ENCODE measurements at places on chromosomes 2 and 18. TPM values are rescaled to one million over a fixed set of nuclear protein-coding genes. Genes with fewer than 3 reads are reported as not detected.

- DNase-seq = no peak
Measured at GRCh38 chr2:6196449-6196848, 504.3 kb downstream of the SOX11 start.

GRCh38 chr2:2507417-2507997, 176.4 kb upstream of the MYT1L start:
- no peak for DNase-seq

DNA sequence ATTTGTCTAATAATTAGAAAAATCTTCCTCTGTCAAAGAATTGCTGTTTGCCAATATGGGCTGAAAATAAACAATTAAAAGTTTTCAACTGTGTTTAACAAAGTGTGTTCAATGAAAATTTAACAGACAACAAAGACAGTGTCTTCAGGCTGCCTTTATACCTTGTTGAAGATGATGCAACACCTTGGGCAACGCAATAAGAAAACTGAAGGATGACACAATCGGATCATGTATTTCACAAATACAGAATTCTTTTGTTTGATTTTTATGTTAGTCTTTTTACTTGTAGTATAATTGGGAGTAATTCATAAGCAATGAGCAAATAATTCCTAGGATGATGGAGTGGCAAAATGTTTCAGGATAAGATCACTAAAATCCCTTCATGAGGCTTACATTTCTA, 27.8 kb downstream of the CHN1 start:
- no peak for DNase-seq

- DNase-seq = peak; percentile 26
Measured at GRCh38 chr2:27724905-27725701, 46.4 kb upstream of the MRPL33 start.

DNA sequence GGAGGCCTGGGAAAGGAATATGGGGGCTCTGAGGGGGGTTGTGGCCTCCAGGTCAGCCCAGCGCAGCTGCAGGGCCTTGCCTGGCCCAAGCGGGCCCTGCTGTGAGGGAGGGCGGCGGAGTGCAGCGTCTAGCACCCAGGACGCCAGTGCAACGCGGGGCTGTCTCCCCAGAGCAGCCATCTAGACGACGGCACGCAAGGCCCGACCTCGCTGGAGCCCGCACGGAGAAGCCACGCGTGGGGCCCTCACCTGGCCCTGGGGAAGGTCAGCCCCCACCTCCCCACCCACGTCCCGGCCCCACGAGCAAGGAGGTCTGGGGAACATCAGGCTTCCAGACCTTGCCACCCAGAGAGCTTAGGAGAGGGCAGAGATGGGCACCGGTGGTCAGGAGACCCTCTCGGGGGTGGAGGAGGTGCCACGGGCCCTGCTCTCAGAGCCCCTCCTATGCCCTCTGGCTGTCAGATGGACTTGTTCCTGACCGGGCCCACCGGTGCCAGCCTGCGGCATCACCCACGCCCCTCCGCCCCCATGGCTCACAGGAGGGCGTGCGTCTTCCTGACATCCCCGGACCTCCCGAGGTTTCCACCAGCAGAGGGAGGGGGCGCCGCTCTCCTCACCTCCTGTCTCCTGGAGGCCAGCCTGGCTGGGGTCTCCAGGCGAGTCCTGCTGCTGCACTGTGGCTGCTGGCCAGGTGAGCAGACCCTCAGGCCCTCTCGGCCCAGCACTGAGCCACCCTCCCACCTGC, 17.0 kb downstream of the GPR35 start:
- DNase-seq = no peak

DNA sequence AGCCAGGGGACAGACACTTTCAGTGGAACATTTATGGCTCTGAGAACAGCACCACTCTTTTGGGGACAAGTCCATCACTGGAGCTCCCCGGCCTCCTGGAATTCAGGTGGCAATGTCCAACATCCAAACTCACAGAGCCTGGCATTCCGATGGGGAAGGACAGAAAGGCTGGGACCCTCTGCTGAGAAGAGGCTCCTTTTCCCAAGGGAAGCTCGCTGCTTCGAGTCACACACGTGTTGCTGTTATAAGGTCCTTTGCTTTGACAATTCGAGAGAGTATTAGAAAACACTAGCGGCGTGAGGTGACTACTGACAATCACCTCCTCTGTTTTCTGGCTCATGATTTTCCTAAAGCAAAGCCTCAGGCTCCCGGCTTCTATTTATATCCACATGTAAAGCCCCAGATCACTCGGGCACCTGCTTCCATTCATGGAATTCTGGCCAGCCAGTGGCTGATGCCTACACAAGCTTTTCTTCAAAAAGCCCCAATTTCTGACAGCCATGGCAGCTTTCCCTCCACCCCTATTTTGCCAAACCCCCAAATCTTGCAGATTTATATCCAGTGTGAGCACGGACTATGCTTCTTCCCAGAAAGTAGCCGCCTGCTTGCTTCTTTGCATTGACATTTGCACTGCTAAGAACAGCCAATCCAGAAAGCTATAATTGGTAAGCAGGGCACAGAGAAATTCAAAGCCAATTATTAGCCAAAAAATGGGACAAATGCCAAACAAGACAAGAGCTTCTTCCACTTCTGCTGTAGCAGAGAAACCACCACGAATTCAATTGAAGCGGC, 67.3 kb downstream of the NDUFA10 start:
- no peak for DNase-seq

GRCh38 chr2:230738924-230739323, 26.3 kb downstream of the CAB39 start:
- no peak for DNase-seq

DNA sequence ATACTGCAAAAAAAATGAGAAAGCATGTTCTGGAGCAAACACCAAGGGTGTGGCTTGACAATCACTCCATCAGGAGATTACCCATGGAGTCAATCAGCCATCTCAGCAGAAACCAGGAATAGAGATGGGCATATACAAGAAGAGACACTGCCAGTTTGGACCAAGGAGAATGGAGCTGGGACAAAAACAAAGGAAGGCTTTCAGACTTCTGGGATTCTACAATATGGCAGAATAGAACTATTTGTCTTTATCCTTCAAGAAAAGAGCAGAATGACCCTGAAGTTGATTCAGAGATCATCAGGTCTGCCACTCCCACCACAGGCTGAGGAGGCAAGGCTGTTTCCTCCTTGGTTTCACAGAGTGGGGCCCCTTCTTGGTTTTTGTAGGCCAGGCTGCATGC, 48.2 kb upstream of the KIF5C start:
- DNase-seq = no peak

DNA sequence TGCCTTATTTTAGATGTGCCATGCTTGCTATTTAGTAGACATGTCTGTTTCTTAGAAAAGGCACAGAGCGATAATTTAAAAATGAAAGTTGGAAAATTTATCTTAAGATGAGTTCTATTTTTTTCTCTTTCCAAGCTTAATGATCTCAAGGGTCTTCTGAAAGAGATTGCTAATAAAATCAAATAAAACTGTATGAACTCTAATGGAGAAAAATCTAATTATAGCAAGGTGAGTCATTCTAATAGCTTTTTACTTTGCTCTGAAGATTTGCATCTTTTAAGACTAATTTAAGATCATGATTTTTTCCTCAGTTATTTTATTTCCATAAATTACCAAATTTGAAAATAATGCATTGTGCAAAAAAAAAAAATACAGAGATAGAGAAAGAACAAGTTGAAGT, 36.1 kb upstream of the SPP2 start:
- DNase-seq = no peak

DNA sequence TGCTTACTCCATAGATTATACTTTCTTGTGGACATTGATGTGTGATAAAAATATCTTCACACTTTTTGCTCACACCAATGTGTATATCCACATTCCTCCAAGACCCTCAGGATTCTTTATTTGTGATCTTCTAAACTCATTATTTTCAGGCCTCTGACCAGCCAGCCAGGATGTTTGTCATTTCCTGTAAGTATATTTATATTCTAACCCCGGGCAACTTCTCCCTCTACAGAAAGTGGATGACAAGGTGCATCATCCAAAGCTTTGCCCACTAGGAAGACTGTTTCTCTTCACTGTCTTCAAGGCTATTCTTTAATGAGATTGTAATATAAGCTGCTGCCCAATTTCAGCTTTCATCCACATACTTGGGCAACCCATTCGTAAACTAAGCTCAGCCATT, 3.6 kb upstream of the CWC22 start:
- DNase-seq = no peak

DNA sequence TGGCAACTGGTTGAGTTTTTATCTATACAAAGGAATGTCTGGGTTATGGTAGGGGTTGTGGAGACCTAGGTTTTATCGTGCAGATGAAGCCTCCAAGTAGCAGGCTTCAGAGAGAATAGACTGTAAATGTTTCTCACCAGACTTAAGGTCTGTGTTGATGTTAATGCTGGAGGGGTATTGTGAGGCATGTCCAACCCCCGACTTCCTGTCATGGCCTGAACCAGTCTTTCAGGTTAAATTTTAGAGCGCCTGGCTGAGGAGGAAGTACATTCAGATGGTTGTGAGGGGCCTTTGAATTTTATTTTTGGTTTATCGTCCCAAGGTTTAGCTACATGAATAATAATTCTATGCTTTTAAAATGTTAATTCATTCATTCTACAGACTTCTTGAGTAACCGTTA, 435.1 kb downstream of the DLGAP1 start:
- DNase-seq = no peak

- no peak for DNase-seq
Measured at GRCh38 chr2:210460322-210461227, 16.0 kb downstream of the LANCL1 start.

GRCh38 chr18:30132959-30133358, 909.6 kb downstream of the DSC3 start:
- DNase-seq = no peak

GRCh38 chr2:46731280-46731679, 184.3 kb downstream of the MCFD2 start:
- DNase-seq = no peak

DNA sequence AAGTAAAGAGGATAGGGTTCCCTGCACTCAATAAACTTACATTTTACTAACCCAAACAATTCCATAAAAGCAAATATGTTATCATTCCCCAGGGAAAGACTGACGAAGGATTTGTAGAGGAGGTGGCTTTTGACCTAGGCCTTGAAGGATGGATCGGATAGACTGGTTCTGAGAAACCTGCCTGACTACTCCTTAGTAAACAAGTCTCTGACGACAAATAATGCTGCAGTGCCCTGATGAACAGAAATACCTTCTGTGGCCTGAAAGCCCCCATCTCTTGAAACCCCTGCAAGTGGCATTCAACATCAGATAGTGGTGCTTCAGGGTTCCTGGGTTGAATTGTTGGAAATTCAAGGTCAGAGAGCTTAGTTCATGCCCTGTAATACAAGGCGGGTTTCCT, 19.2 kb downstream of the PRKCE start:
- no peak for DNase-seq

Gene ANKRD30BL
- polyA plus RNA-seq = 0.12 TPM

Gene TTR
- 305 TPM for polyA plus RNA-seq

Gene NOL4
- 0.18 TPM for polyA plus RNA-seq

Gene CAPN14
- polyA plus RNA-seq = not detected

Gene TUBA4A
- 120 TPM for polyA plus RNA-seq

Gene GALNT3
- 0.50 TPM for polyA plus RNA-seq

Gene STAT4
- not detected for polyA plus RNA-seq

Gene OBSL1
- polyA plus RNA-seq = 114 TPM

Measured in muscle of arm (tissue), 14 donors.